Cerebellum (tissue), 4 donors: ENCODE measurements at places on chromosomes 11 and 22.

GRCh38 chr11:1167751-1168231 is 10.0 kb downstream of the MUC5AC start:
- DNase-seq, result no peak

DNA sequence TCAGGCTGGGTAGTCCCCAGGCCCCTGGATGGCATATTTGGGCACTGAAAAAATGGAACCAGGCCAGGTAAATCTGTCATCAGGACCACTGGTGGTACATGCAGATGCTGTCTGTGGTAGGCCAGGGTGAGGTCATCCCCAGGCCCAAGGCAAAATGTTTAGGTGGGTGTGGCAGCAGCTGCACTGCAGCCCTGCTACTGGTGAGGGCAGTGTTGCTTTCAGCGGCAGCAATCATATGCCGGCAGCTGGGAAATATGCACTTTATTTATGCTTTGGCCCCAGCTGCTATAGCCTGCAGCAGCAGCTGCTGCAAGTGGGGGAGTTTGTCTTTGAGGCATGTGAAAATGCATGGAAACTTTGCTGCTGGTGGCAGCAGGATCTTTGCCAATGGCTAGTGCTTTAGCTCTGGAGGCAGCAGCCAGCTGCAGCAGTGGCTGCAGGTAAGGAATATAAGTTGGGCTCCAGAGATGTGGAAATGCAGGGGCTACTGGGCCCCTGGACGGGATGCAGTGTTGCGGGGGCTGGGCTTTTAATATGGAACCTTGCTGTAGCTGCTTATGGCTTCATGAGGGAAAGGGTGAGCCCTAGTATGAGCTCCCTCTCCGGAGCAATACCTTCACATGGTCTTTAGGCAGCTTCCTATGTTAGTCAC is 365.7 kb upstream of the CADM1 start:
- DNase-seq, result no peak

- no peak for DNase-seq
These were observed 978 bp downstream of the FLI1 start for GRCh38 chr11:128694618-128695481.

- DNase-seq, result no peak
These were observed 17.4 kb downstream of the PLXNB2 start for GRCh38 chr22:50289942-50290630.

- DNase-seq, result no peak
These were observed 187.8 kb downstream of the MIAT start for GRCh38 chr22:26845021-26845743.

DNA sequence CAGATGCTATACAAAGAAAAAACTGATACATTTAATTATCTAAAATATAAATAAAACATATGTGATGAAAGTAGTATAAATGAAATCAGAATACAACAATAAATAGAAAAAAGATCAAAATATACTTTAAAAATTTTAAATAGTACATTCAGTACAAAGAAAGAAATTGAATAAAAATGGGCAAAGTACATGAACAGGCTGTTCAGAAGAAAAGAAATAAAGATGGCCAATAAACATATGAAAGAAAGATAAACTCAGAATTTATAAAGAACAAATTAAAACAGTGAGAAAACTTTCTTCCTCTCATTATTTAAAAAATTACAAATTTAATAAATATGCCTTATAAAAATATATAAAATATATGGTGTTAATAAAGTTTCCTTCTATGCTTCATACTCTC is 50.5 kb upstream of the AMOTL1 start:
- DNase-seq, result no peak

DNA sequence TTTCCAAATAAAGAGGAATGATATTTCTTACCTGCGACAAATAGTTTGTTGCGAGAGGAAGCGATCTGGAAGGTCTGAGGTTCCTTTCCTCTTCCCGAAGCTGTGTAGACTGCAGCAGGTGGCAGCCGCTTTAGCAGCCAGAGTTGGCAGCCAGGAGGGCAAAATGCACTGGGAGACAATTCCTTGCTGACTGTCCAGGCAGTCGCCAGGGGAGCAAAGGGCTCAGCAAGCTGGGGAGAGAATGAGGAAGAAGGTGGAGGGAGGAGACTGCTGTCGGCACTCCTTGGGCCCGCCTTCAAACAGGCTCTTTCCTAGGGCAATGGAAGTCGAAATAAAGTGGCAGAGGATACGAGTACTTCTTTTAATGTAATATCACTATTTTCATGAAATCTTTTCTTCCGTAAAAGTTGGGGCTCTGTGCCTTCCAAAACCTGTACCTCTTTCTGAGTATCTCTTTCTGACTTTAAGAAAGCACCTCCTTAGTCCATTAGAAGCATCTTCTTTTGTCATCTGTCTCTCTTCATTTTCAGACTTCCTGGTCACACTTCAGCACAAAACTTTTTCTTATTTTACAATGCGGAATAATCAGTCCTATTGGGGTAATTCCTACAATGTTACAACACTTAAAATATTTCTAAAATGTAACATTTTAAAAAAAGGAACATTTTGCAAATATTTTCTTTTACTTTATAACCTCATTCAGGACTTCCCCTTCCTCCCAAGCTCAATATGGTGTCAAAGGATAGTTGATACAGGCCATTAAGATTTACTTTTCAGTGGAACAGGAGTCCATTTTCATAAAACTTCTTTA is at the start of gene IL18:
Gene IL18, minus strand, starts transcription at position 220 of the 811 bp plus-strand sequence. CDS start 9,041 bp downstream, outside the sequence.
- no peak for DNase-seq

GRCh38 chr11:117618982-117619355 is 178.0 kb downstream of the DSCAML1 start:
- DNase-seq, result peak; percentile 91

- no peak for DNase-seq
These were observed 64.0 kb upstream of the PTPRJ start for GRCh38 chr11:47916361-47916841.

DNA sequence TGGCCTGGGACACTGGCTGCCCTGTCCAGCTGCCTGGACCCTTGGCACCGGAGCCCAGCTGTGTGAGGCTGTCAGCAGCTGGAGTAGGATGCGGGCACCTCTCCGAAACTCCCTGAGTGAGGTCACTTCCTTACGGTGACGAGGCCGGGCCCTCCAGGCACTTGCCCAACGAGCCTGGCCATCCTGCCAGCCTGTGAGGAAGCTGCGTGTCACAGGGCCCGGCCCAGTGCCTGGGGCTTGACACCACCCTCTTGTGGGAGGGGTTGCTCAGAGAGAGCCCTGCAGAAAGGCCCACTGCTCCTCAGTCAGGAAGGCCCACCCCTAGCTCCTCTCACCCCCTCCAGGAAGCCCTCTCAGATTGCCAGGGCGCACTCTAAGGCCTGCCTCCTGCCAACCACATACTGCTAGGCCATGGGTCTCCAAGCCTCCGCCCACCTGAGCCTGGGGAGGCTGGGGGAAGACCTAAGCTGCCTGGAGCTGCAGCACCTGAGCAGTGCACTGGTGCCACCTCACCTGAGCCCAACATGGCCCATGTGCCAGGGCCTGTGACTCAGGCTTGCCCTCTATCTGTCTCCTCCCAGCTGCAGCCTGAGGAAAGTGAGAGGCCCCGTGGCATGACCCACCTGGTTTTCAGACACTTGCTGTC is 4.3 kb upstream of the PHLDA2 start:
- no peak for DNase-seq

GRCh38 chr11:71304491-71304890 is 52.1 kb upstream of the SHANK2 start:
- DNase-seq, result no peak

- DNase-seq, result no peak
These were observed 14.2 kb downstream of the TMEM121B start for GRCh38 chr22:17106785-17107546.

DNA sequence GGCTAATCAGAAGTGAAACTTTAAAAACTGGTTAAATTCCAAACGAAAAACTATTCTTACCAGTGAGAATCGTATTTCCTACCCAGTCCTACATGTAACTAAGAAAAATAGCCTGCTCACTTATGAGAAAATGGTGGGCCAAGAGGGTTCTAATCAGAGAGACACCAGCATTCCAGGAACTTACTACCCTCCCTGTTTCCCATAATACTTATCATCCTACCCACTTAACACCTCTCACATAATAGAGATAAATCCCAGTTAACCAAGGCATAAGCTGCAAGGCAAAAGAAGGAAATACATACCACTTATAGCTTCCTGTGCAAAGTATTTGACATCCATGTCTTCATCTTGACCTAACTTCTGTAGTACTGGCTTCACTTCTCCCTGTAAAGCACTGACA is 24.4 kb downstream of the PPP2R1B start:
- no peak for DNase-seq

GRCh38 chr11:7057641-7058040 is 31.2 kb upstream of the RBMXL2 start:
- no peak for DNase-seq
